ENCODE measurements at places on chromosomes 1 and 21.

- DNase-seq = peak; percentile 59
Measured at GRCh38 chr1:27416387-27417111, 24.1 kb downstream of the GPR3 start.

- DNase-seq = no peak
Measured at GRCh38 chr1:211538287-211538686, 40.7 kb downstream of the SLC30A1 start.

- no peak for DNase-seq
Measured at GRCh38 chr21:38888991-38889561, 83.3 kb downstream of the ETS2 start.

DNA sequence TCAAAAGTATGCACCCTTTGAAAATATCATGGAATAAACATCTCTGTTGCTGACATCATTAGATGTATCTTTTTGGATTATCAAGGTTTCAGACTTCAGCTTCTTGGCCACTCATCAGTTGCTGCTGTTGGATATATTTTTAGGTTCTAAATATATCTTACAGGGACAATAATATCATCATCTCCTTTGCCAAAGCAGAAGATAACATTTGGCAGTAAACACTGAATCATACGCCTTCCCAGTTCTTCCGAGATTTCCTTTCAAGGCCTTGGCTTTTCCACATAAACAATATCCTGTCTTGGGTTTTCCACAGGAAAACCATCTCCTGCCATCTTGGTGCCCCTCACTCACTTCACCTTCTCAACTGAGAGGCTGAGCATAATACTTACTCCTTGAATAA lies 39.3 kb downstream of the RGS7 start:
- DNase-seq = no peak

GRCh38 chr1:204307334-204307883 lies 52.3 kb downstream of the PLEKHA6 start:
- no peak for DNase-seq

- no peak for DNase-seq
Measured at GRCh38 chr1:81841795-81842194, 41.1 kb downstream of the ADGRL2 start.

GRCh38 chr21:43909741-43910400 lies 44.8 kb downstream of the AGPAT3 start:
- DNase-seq = no peak

- DNase-seq = no peak
Measured at GRCh38 chr1:201059401-201059800, 35.9 kb upstream of the KIF21B start.

DNA sequence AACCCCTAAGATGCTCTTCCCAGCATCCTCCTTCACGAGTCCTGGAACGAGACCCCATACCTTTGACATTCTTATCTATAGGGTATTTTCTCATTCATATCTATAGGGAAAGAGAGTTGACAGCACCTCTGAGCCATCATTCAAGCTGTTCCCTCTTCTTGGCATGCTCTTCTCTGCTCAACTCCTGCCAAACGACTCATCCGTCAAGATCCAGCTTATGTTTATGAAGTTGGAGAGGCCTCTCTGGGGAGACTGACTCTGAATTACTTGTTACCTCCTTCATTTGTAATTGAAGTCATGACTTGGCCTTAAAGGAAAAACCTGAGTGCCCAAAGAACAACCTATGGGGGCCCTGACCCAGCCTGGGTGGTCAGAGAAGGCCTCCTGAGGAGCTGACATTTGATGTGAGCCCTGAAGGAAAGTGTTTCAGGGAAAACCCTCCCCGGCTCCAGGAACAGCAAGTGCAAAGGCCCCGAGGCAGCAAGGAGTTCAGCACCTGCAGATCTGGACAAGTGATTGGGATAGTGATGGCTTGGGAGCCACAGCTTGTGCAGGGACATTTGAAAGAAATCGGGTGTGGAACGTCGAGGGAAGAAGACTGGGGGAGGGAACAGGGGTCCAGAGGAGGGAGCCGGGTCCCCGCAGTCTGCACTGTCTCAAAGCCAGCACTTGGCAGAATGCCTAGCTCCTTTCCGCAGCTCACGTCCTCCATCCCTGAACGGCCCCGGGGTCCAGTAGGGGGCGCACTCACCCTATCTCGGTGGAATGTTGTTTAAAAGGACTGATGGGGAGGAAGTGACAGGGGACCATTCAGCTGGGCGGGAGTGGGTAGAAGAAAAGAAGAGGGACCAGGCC lies 14.0 kb upstream of the CDA start:
- peak; percentile 88 for DNase-seq

GRCh38 chr21:39763272-39763970 lies 18.4 kb downstream of the IGSF5 start:
- DNase-seq = no peak

GRCh38 chr1:114152089-114152507 lies 1.6 kb downstream of the SYT6 start:
- DNase-seq = no peak

- DNase-seq = peak; percentile 44
Measured at GRCh38 chr1:110214454-110215404, 4.6 kb downstream of the KCNC4 start.

DNA sequence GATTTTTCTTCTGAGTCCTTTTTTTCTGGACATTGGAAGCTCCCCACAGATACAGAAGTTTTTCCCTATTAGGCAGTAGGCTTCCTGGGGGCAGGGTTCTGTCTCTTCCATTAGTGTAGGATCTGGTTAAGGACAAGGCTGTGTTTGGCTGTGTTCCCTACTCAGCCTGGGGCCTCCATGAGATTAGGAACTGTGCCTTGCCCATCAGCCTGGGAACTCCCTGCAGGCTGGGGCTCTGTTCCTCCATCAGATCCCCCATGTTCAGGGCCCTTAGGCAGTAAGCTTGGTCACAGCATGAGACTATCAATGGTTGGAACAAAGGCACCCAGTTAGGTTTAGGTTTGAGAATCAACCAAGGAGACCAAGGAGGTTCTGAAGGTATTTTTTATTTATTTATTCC lies 22.7 kb downstream of the NAV1 start:
- DNase-seq = no peak

DNA sequence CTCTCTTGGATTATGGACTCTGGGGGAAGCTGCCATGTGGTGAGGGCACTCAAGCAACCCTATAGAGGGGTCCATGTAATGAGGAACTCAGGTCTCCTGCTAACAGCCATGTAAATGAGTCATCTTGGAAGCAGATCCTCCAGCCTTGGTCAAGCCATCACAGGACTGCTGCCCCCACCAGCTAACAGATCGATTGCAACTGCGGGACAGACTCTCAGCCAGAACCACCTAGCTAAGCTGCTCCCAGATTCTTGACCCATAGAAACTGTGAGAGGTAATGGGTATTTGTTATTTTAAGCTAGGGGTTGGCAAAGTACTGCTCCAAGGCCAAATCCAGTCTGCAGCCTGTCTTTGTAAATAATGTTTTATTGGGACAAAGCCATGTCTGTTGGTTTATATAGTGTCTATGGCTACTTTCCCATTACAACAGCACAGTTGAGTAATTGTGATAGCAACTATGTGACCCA lies 27.6 kb upstream of the MAP3K7CL start:
- no peak for DNase-seq

DNA sequence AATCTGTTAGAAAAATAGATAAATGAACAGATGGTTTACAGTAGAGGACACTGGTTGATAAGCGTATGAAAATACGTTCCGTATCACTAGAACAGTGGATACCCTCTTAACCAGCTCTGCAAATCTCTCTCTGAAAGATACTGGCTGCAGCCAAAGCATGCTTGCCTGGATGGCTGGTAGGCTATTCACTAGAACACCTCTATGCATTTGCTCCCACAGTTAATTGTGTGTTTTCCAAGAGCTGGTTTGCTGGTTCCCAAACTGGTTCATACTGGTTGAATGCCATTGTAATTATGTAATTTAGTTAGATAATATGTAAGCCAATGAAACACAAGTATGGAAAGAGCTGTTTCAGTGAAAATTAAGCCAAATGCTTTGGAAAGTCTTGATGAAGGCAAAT lies 126.6 kb downstream of the C1orf21 start:
- no peak for DNase-seq

DNA sequence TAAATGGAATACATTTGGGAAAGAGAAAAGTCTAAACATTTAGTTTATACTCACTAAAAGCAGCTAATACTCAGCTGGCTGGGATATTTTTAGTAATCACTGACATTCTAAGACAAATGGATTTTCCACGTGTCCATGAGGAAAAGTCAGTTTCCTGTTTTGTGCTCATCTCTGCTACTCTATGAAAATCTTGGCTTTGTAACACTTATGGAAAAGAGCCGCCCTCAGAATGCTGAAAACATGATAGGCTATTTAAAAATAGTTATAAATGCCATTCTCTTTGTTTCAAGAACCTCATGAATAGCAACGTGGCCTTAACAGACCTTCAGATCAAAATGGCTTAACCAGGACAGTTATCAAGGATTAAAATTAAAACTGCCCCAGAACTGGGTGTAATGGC lies 29.9 kb downstream of the MRAP start:
- no peak for DNase-seq

GRCh38 chr1:2561446-2561845 lies 5.3 kb downstream of the TNFRSF14 start:
- DNase-seq = no peak

GRCh38 chr1:9373619-9374018 lies 80.9 kb downstream of the SPSB1 start:
- DNase-seq = no peak

DNA sequence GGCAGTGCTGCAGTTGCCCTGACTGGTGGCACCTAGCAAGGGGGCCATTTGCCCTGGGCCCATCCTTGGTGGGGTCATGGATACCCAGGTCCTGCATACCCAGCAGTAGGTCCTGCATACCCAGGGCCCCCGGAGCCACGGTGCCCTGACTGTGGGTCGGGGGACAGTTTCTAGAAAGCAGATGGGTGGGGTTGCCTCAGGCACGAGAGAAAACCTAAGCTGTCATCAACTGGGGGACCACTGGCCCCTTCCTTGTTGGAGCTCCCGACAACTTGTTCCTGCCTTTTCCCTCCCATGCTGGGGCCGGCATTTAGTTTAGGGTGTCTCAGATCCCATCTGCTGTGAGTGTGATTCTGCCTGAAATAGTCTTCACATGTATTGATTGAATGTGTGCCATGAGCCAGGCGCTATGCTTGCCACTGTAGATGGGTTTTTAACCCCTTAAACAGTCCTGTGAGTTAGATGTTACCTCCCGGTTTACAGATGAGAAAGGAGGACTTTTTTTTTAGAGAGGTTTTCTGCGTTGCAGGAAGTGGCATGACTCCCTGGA lies 15.6 kb downstream of the SPSB1 start:
- DNase-seq = no peak

- no peak for DNase-seq
Measured at GRCh38 chr1:178938959-178939317, 68.1 kb upstream of the ANGPTL1 start.

GRCh38 chr1:107702946-107703571 lies 261.9 kb downstream of the VAV3 start:
- DNase-seq = no peak

DNA sequence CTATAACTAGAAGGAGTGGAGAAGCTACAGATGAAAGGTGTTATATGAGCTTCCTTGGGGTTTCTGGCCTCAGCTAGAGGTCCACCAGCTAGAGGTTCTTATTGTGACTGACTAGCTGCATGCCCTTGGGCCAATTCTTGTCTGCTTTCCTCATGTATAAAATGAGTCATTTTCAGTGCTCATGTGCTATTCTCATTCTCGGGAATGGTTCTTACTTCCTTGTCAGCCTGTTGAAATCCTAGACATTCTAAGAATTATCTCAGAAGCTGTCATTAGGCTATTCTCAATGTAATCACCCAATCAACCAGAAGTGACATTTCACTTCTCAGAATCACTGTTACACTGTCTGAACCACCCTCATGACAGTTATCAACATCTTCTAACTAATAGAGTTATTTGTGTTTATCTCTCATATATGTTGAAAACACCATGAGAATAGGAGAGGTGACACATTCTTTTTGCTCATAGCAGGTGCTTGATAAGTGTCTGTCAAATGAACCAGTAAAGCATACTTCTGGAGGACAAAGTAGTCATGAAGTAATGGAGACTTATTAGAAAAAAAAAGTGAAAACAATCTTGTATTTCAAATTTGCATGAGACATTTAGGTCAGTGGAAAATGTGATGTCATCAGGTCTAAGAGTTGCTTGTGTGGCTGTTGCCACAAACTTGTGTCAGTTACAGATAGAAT lies 122.8 kb upstream of the IVNS1ABP start:
- peak; percentile 26 for DNase-seq

DNA sequence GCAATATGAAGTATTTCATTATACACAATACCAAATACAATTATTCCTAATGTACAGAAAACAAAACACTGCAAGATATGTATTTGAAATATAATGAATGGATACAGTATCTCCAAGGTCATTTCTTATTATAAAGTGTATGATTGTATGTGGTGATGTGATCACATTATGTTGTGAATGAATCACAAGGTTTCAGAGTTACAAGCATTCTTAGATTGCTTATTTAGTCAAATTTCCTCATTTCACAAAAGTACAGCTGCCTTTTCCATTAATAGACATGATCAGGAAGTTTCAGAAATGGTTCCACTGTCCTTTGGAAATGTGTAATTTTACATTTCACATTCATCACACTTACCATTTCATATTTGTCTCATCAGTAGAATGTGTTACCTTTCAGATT lies 28.3 kb upstream of the NEK7 start:
- DNase-seq = no peak

GRCh38 chr1:38817267-38818174 lies 42.1 kb downstream of the RRAGC start:
- DNase-seq = no peak

GRCh38 chr1:90707363-90707710 lies 9.8 kb downstream of the BARHL2 start:
- no peak for DNase-seq

DNA sequence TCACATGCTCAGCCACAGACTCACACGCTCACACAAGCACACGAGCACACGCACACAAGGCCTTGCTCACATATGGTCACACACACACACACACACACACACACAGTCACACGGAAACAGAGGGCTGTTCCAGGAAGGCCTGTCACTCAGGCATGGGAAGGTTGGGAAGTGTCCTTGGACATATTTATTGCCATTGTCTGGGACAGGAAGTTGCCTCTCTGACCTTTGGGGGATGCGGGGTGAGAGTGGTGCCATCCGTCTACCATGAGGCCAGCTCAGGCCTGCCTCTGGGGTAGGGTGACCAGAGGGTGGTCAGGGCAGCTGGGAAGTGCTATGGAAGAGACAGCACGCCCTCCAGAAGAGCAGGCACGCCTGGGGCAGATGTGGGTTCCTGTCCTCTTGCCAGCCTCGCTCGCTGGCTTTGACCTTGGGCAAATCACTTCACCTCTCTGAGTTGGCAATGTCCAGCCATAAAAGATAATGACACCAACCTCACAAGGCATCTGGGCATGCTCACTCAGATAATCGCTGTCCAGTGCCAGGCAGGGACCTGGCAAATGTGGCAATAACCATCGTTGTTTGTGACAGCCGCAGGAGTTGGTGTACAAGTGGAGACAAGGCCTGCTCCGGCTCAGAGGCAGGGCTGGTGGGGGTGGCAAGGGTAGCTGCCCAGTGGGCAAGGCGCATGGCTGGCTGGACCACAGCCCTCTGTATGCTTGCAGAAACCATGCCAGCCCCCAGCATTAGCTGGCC lies 8.0 kb upstream of the GUCA2A start:
- no peak for DNase-seq

- no peak for DNase-seq
Measured at GRCh38 chr1:201461645-201462441, 7.1 kb downstream of the PHLDA3 start.

GRCh38 chr1:214566158-214567104 lies 15.0 kb upstream of the PTPN14 start:
- DNase-seq = peak; percentile 41

GRCh38 chr1:164648636-164649035 lies 89.7 kb downstream of the PBX1 start:
- DNase-seq = no peak

GRCh38 chr1:85438353-85438752 lies 26.6 kb downstream of the DDAH1 start:
- DNase-seq = no peak

GRCh38 chr1:11321656-11322491 lies 48.9 kb downstream of the UBIAD1 start:
- DNase-seq = no peak

Measured in activated T-cell treated with anti-CD3 and anti-CD28 coated beads, Interleukin-2, amount 50 U/mL, for 72 hours (primary cell).